D721Med (cell line): ENCODE measurements at places on chromosomes 12 and 14.

DNA sequence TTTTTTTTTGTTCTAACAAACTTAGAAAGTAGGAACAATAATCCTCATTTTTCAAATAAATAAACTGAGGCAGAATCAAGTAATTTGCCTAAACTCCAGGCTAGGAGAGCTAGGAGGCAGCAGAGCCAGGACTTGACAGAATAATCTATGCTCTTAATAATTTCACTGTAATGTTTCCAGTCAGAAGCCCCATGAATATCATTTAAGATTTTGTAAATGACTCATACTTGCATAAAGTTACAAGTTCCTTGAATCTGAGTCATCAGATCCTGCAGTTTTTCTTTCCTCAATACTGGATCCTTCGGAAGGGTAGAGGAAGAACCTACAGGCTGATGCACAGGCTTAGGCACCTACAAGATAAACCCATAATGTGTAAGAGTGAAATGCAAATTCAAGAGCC, 29.0 kb downstream of the CAPRIN2 start:
- DNase-seq = no peak

GRCh38 chr12:97556302-97556779, 93.7 kb downstream of the RMST start:
- no peak for DNase-seq

GRCh38 chr12:93137656-93138612, 208.8 kb upstream of the EEA1 start:
- DNase-seq = no peak

DNA sequence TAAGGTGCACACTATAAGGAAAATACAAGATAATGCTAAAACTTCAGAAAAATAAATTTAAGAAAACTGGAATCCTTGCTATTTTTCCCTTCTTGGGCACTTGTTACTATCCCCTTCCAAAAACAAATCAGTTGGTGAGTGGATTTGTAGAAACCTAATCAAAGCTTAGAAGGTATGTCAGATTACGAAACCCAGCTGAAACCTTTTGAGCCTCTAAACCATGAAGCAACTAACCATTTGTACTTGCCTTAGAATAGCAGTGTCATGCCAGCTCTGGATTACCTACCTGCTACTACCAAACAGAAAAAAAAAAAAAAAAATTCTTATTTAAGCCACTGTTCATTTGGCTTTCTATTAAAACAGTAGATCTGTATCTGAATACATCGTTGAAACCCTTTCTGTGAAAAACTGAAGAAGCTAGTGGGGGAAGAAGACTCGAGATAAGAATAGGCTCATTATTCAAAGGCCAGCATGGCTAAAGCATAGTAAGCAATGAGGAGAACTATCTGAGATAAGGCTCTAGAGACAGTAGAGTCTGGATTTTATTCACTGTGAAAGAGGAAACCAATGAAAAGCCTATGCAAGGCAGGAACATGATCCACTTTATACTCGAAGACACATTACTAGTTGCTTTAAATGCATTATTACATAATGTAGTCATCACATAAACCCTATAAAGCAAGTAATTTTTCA, 30.2 kb downstream of the OSBPL8 start:
- no peak for DNase-seq

GRCh38 chr14:91843437-91843836, 23.9 kb downstream of the TC2N start:
- DNase-seq = no peak

- DNase-seq = no peak
Measured at GRCh38 chr12:125773033-125773640, 707.9 kb downstream of the AACS start.

DNA sequence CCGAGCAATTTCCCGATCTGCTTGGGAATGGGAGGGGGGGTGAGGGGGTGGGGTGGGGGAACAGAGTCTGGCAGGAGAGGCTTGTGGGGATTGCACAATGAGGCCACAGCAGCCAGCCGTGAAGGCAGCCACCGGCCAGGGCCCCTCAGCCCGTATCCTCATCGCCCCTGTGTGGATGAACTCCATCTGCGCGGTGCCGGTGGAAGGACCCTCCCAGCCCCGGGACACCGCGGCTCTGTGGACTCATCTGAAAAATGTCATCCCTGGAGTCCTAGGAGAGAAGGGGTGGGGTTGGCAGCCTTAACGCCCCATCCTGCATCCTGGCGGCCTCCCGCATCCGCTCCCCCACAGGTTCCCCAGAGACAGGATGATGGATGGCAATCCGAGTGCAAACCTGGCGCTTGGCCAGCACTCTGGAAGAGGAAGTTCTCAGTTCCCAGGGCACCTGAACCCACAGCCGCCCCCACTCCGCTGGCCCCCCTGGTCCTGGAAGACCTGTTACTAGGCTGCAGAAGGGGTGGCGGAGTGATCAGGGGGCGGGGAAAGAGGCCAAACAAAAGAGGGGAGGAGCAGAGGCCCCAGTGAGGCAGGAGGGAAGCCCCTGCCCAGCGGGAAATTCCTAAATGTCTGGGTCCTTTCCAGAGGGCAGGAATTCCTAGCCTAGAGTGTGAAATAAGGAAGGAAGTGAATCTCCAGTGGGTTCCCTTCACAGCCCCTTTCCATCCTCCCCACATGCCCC, 1.2 kb upstream of the TNFAIP2 start:
- DNase-seq = no peak

DNA sequence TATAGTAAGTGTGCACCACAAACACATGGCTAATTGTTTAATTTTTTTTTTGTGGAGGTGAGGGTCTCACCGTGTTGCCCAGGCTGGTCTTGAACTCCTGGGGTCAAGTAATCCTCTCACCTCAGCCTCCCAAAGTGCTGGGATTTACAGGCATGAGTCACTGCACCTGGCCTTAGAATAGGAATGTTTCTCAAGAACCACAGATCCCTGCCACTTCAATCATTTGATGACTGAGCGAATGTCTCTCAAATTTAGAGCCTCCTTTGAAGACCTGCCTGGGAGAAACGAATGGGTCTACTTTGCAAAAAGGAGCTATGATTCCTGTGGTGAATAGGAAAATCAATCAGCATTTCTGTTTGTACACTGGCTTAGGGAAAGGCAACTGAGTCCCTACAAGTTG, 33.5 kb upstream of the CHST11 start:
- no peak for DNase-seq

DNA sequence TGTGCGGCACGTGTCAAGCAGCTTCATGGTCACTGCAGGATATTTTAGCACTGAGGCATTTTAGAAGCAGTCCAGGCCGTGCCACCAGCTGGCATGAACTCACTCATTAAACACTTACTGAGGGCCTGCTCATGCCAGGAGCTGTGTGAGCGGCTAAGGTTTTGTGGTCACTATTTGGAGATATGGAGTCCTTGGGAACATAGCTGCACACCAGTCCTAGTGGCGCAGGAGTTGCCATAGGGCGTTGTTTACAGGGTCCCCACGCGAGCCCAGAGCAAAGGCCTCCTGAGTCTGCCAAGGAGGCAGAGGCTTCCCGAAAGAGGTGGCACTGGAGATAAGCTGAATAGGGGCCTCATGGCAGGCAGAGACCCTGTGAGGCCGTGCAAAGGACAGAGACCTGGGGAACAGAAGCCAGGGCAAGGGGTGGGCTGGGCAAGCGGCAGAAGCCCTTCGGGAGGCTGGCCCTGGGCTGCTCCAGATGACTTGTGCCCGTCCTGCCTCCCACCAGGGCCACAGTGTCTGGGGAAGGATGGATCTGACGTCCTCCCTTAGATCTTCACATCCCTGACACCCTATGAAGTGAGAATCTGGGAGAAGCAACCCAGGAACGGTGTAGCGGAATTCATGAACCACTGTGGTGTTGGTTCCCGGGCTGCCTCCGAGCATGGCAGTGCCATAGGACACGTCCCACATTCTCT, 38.9 kb downstream of the SFSWAP start:
- DNase-seq = no peak

DNA sequence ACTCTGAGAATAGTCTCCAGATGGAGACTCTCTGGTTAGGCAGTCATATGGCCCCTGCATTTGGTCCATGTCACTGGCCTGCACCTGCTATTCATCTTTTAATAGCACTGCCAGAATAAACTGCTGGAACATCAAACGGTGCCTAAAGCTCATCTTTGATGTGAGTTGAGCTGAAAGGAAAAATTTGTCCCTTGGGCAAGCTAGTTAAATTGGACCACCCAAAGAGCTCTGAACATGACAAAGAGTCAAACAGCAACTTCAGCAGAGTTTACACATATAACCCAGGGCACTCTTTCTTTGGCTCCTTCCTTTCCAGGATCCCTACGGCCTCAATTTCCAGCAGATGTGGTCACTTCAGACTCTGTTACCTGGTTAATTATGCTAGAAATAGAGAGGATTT, 269.9 kb downstream of the RPL10L start:
- no peak for DNase-seq

GRCh38 chr12:96313606-96314005, 86.6 kb downstream of the CDK17 start:
- DNase-seq = no peak

- no peak for DNase-seq
Measured at GRCh38 chr12:2336409-2336829, 283.6 kb downstream of the CACNA1C start.

- DNase-seq = no peak
Measured at GRCh38 chr14:96097752-96098151, 58.6 kb downstream of the C14orf132 start.

GRCh38 chr14:80663541-80663940, 278.0 kb downstream of the CEP128 start:
- DNase-seq = no peak

GRCh38 chr14:49487238-49487637, 98.9 kb downstream of the RPS29 start:
- no peak for DNase-seq
